Gastroesophageal sphincter (tissue), 4 donors: ENCODE measurements at places on chromosomes 2 and 18.

DNA sequence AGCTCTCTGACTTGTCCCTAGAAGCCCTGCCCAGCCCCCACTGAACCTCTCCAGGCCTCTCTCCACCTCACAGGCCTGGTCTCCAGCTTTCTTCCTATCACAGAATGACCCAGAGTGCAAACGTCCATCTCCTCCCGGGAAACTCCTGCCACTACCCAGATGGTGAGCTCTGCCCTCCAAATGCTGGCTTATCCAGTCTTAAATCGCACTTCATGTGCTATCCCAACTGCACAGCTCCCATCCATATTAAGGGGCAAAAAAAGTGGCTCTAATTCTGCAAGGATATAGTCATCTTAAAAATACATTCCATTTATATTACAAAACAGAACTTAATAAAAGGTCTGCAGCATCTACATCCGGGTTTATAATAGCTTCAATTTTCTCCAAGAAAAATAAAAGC lies 70.8 kb upstream of the CDC42EP3 start:
- ATAC-seq: no peak

GRCh38 chr2:196563876-196564275 lies 75.6 kb upstream of the CCDC150 start:
- ATAC-seq: no peak

GRCh38 chr2:10465910-10466309 lies 17.8 kb upstream of the ODC1 start:
- no peak for ATAC-seq

GRCh38 chr2:241811201-241811951 lies 2.4 kb downstream of the NEU4 start:
- no peak for ATAC-seq

GRCh38 chr2:131094463-131095281 lies 1.4 kb upstream of the FAM168B start:
- ATAC-seq: no peak

GRCh38 chr2:171771463-171771862 lies 84.2 kb downstream of the DYNC1I2 start:
- ATAC-seq: no peak

DNA sequence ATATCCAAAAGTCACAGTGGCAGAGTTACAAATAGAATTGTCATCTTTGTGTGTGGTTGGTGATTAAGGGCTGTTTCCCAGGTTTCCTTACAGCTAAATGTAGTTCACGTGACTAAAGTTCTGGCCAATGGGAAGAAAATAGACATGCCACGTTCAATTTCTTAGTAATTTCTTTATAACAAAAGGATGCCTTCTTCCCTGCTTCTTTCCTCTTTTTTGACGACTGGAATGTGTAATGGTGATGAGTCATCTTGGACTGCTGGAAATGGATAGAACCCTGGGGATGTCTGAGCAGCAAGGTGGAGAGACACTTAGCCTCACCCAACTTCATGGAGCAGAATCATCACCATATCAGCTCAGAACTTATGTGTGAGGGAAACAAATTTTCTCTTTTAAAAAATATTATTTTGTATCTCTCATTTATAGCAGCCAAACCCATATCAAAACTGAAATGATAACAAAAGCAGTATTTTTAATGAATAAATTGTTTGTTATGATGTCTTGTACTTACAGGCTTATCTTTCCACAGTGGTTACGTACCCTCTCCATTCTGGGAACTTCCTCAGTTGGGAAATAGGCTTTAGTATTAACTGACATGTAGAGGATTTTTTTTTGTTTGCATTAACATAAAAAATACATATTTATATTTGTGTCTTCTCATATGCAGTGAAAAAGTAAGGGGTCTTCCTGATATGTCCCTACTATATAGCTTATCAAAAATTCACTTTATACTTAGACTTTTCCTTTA lies 91.1 kb upstream of the CDH2 start:
- ATAC-seq: no peak

DNA sequence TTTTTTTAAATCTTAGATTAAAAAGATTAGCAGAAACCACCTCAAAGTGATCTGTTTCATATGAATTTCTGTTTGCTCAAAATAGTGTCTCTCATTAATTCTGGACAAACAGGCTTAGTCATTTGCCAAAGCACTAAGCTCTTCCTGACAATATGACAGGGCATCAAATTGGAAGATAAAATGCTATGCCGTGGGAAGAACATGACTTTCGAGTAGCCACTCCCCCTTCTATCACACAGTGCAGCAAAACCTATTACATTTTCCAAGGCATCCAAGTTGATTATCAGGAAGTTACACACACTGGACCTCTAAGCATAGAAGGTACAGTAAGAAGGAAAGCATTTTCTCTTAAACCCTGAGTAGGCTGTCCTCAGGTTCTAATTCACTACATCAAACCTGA lies 89.5 kb downstream of the STK39 start:
- ATAC-seq: peak; percentile 9
